LNCaP clone FGC (cell line): ENCODE measurements at places on chromosomes 1 and 21.

DNA sequence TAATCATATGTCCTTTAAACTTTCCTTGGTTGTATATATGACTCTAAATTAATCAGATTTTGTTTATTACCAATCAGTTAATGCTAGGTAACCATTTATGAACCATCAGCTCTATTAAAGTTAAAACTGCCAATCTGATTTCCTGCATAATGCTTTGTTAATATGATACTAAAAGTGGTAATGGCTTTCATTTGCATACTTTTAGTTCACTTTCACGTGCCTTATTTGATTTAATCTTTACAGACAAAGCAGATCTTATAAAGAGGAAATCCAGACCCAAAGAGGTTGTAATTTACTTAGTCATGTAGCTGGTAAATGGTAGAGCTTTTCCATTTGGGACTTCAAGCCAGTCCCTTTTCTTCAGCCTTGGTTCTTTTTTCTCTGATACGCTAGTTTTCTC, 61.3 kb downstream of the CLIC4 start:
- no peak for DNase-seq

DNA sequence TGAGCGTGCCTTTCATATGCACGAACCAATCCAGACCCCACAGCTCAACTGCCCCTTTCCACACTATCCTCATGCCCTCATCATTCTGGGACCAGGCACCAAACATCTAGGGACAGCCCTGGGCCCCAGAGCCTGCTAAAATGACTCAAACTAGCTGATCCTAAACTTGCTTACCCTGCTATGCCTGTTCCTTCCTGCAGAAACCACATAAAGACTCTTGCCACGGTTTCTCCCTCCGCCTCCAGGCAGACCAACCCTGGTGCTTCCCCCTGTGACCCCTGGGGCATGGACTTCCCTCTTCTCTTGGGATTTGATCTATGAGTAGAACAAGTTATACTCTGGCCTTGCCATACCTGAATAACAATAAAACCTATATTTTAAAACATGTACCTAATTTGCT, 138.0 kb upstream of the CD34 start:
- DNase-seq = no peak

DNA sequence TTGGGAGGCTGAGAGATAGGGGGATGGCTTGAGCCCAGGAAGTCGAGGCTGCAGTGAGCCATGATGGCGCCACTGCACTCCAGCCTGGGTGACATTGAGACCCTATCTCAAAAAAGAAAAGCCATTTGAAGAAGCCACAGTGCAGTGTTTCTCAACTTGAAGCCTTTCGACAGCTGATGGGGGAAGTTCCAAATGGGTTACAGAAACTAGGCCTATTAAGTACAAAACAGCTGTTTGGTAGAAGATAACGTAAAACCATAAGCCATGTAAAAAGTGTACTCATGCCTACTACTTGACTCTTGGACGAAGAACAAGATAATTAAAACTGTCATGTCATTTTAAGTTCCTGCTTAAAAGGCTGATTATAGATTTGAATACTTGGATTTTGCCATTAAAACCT, 16.6 kb downstream of the COPA start:
- no peak for DNase-seq

DNA sequence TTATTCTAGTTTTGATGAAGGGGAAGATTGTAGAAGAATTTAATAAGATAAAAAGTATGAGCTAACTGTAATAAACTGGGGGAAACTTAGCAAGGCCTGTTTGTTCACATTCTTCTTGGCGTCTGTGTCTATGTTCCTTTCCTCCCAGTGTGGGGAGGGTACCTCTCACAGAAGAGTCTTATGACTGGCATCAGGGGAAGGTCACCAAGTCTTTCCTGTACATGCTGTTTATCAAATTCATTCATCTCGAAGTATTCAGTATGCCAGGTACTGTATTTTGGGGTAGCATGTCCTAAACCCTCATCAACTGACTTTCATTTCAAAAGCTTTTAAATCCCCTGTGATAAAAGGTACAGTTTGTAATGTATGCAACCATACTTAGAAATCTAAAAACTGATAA, 78.4 kb downstream of the HS2ST1 start:
- DNase-seq = peak; percentile 75

DNA sequence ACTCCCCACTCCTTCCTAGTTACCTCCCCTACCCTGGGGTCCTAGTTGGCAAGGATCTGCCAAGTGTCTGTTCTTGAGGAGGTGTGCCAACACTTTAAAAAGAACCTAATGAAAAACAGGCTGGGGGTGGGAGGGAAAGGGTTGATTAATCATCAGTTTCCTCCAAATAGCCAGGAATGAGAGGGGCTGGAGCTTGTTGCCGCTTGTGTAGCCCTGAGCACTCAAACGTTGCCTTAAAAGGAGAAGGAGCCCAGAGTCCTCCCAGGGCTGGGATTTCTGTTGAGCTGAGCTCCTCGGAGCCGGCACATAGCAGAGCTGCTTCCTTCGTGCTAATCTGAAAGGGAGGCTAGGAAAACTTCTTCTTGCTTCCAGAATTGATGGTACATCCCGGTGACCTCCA, 15.9 kb downstream of the SHISA4 start:
- no peak for DNase-seq

DNA sequence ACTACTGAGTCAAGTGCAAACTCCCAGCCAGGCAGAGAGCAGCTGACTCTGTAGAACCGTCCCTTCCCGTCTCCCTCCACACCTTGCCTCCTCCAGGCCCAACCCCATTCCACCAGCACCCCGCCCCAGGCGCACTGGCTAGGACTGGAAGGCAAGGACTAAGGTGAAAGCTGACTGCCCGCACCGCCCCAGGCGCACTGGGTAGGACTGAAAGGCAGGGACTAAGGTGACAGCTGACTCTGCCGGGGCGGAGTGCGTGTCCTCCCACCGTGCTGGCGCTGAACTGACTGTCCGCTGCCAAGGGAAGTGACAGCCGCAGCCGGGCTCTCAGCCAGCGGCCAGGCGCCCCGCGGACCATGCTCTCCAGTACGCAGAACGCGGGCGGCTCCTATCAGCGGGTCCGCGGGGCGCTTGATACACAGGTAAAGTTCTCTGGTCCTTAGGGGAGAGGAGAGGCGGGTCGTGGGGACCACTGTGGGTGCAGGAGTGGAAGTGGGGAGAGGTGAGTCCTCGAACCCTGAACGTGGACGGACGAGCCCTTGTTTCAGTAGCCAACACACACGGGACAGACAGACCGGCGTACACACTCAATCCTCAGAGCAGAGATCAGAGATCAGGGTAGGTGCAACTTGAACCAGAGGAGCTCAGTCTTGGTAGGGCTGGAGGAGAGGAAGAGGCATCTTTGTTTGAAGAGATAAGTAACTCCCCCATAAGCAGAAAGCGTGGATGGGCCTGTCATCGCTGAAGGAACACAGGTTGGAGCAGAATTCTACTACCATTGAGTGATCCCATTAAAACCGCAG, 58.0 kb downstream of the RBM11 start:
- DNase-seq = peak; percentile 8

GRCh38 chr1:231557898-231558707, 29.6 kb downstream of the TSNAX start:
- no peak for DNase-seq

DNA sequence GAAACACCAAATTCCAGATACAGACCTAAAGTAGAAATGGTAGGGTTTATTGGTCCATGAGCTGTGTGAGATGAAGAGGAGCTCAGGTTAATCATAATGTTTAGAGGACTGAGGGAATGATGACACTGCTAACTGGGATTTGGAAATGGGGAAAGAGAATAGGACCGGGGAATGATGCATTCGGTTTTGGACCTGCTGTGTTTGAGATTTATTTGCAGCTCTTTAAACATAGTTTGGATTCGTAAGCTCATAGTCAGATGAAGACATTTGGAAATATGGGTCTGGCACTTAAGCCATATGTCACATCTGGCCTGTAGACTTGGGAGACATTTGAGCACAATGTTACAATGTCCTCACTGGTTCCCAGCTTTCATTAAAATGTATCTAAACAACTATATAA, 127.9 kb upstream of the DUSP10 start:
- no peak for DNase-seq

- DNase-seq = no peak
Observed at GRCh38 chr1:211903490-211904245, 73.1 kb upstream of the LPGAT1 start.

GRCh38 chr1:4256351-4256750, 356.3 kb upstream of the C1orf174 start:
- no peak for DNase-seq

GRCh38 chr1:176222196-176222595, 15.1 kb upstream of the COP1 start:
- no peak for DNase-seq

- DNase-seq = no peak
Observed at GRCh38 chr21:37207441-37208009, 59.6 kb downstream of the VPS26C start.

DNA sequence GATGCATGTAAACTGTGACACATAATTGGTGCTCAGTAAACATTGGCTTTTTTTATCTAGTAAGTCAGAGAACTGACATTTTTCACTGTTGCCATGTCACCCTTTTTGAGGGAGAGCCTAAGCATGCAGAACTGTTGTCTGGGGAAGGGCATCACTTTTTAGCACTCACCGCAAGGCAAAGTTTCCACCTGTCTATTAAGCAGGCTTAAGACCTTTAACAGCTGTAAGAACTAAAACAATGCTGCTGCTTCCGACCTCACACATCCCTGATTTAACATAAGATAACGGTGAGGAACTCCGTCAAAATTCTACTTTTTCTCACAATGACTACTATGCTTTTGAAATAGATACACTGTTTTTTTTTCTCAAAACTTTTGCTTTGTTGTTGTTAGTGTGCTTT, 554.8 kb downstream of the NUF2 start:
- no peak for DNase-seq

DNA sequence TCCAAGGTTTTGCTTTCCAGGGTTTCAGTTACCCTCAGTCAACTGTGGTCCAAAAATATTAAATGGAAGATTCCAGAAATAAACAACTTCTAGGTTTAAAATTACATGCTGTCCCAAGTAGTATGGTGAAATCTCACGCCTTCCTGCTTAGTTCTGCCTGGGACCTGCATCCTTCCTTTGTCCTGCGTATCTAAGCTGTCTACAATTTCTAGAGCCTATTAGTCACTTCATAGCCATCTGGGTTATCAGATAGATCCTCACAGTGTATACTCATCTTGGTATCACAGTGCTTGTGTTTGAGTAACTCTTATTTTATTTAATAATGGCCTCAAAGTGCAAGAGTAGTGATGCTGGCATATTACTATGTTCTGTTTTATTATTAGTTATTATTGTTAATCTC, 157.7 kb downstream of the ROR1 start:
- no peak for DNase-seq

DNA sequence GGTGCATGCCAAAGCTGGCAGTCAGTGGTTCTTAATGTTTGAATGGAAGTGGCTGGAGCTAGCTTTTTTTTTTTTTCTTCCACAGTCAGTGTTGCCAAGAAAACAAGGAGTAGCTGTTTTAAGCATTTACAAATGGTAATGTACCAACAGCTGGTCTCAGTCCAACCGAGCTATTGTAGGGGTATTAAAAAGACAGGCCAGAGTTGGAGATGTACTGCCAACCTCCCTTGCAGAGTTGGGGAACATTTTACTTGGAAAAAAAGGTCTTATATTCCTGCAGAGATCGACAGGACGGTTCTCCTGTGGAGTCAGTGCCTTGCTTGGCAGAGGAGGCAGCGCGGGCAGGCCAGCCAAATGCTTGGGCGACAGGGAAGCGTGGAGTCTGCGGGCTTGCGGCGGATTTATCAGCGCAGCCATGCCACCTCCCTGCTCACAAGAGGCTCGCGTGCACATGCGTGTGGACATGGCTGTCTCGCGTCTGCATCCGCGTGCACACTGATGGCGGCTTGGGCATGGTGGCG, 338.1 kb downstream of the RPS6KC1 start:
- no peak for DNase-seq

GRCh38 chr21:44377922-44378645, 24.7 kb downstream of the TRPM2 start:
- DNase-seq = no peak

GRCh38 chr1:113849072-113849471, 22.4 kb downstream of the PTPN22 start:
- no peak for DNase-seq

DNA sequence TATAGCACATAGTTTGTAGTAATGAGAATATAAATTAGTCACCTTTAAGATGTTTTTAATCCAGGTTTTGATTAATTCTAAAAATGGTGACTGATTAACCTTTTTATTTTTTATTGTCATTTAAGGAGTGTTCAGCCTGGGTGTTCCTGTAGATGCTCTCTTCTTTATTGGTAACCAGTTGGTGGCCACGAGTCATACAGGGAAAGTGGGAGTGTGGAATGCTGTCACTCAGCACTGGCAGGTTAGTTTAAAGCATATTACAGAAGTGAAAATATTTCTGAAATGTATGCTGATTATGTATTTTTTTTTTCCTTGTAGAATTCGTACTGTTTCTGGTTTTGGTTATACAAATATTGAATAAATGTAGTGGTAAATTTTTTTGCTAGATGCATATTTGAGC, 28.1 kb downstream of the KCTD3 start:
- DNase-seq = no peak

DNA sequence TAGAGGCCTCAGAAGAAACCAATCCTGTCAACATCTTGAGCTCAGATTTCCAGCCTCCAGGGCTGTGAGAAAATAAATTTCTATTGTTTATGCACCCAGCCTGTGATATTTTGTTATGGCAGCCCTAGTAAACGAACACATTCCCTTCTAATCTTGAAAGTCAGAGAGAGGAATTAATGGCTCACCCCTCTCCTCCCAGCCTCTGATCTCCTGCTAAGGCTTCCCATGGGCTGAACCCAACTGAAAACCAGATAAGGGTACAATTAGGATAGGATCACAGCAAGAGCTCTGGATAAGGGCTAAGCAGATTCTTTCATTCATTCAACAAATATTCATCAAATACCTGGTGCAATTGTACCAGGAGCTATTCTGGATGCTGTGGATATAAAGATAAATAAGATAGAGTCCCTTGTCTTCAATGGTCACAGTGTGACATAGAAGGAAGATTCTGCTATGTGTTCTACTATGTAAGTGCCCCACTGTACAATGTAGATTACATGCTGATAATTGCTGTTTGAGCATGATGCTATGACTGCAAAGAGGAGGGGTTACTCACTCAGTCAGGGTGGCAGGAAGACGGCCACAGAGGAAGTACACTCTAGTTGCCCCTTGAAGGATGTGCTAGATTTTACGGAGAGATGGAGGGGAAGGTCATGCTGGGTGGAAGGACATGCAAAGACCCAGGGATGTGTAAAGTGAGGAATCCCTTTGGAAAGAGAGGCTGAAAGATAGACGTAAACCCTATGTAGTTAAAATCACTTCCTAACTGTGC, 203.3 kb upstream of the JUN start:
- DNase-seq = no peak

- no peak for DNase-seq
Observed at GRCh38 chr1:8367571-8368194, 49.8 kb downstream of the SLC45A1 start.
